ENCODE measurements at places on chromosomes 6 and 20. TPM values are rescaled to one million over a fixed set of nuclear protein-coding genes. Genes with fewer than 3 reads are reported as not detected.

The PTK6 gene
- total RNA-seq = 0.29 TPM

The DEFB132 gene
- total RNA-seq = not detected

DNA sequence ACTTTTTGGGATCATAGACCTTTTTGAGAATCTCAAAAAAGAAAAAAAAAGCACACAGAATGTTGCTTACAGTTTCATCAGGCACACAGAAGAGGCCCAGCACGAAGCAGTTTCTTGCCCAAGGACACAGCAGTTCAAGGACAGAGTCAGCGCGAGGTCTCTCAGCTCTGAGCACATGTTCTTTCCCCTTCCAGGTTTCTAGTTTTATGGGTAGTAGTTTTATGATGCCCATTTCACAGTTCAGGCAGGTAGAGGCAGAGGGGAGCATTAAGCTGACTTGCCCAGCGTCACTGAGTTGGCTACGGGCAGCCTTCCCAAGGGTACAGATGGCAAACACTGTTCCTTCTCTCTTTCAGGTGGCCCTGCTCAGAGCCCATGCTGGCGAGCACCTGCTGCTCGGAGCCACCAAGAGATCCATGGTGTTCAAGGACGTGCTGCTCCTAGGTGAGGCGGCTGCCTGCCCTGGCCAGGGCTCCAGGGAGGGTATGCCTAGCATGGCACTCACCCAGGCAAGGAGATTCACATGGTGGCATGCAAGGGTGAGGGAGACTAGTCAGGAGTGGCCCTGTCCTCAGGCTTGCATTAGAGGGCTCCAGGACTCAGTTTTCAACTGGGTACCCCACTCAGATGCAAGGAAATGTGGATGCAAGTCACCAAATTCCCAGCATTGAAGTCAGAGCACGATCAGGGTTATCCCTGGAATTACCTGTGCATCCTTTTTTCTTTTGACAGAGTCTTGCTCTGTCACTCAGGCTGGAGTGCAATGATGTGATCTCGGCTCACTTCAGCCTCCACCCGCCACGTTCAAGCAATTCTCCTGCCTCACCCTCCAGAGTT, 57.4 kb upstream of the TTPAL start:
- H3K36me3 ChIP-seq = peaks cover 26% of the 10 kb centered on the region
- H3K27me3 ChIP-seq = no peaks in the 10 kb centered on the region
- no peak for DNase-seq
- H3K4me1 ChIP-seq = no peaks in the 10 kb centered on the region

GRCh38 chr6:159214281-159214680, 45.1 kb downstream of the FNDC1 start:
- H3K27me3 ChIP-seq = peaks cover 36% of the 10 kb centered on the region
- no peak overlapping the region for H3K4me3 ChIP-seq
- H3K4me1 ChIP-seq = peaks cover 1% of the 10 kb centered on the region
- DNase-seq = no peak
- no peak overlapping the region for H3K27ac ChIP-seq

DNA sequence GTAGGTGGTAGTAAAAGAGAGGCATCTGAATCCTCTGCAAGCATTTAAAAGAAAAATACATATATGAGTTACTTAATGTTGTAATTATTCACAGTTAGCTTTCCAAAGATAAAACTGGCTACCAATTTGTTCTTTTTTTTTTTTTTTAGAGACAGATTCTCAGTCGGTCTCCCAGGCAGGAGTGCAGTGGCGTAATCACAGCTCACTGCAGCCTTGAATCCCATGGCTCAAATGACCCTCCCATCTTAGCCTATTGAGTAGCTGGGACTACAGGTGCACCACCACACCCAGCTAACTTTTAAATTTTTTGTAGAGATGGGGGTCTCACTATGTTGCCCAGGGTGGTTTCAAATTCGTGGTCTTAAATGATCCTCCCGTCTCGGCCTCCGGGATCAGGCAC, 36.5 kb downstream of the SGK1 start:
- no peaks in the 10 kb centered on the region for H3K27me3 ChIP-seq
- peaks cover 1% of the 10 kb centered on the region for H3K36me3 ChIP-seq
- H3K4me1 ChIP-seq = no peaks in the 10 kb centered on the region
- no peak for DNase-seq
- H3K4me3 ChIP-seq = no peak overlapping the region
- no peak overlapping the region for H3K27ac ChIP-seq

GRCh38 chr6:170473301-170473717, 79.8 kb downstream of the PSMB1 start:
- no peak overlapping the region for H3K4me3 ChIP-seq
- H3K4me1 ChIP-seq = peaks cover 9% of the 10 kb centered on the region
- no peak overlapping the region for H3K27ac ChIP-seq
- peaks cover 10% of the 10 kb centered on the region for H3K27me3 ChIP-seq

DNA sequence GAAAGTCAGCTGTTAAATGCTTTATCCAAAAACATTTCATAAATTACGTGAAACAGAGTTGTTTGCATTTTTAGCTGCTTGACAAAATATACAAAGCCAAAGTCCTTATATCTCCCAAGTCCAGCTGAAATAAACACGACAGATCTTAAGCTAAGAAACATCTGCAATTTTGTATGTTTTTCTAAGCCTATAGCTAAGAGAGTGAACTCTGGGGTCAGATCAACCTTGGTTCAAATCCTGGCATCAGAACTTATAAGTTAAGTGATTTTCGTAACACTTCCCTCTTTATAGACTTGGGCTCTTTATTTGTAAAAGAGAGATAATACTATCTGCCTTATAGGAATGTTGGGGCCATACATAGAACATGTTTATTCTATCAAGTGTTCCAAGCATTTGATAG, 176.7 kb downstream of the PTPRK start:
- H3K27ac ChIP-seq = no peak overlapping the region
- no peaks in the 10 kb centered on the region for H3K36me3 ChIP-seq
- no peak for DNase-seq

Data from progenitor cell of endocrine pancreas (in vitro differentiated cells).